Uterine smooth muscle cell (primary cell): ENCODE measurements at places on chromosomes 16 and 17. TPM values are rescaled to one million over a fixed set of nuclear protein-coding genes. Genes with fewer than 3 reads are reported as not detected.

The BCL6B gene
- total RNA-seq = 0.11 and 0.50 TPM in 2 replicates

The MBTPS1 gene
- total RNA-seq = 85.3 and 125 TPM in 2 replicates

The ABCC12 gene
- under 0.01 TPM in 1 of 2 replicates, not detected in the other for total RNA-seq

The CAPN15 gene
- 41.7 and 58.5 TPM in 2 replicates for total RNA-seq

The MYH11 gene
- under 0.01 and 0.11 TPM in 2 replicates for total RNA-seq

The SMTNL2 gene
- under 0.01 TPM in 1 of 2 replicates, not detected in the other for total RNA-seq

The ABI3 gene
- 0.11 TPM in 1 of 2 replicates, not detected in the other for total RNA-seq

The MGAT5B gene
- 0.22 and 0.25 TPM in 2 replicates for total RNA-seq

The IGF2BP1 gene
- 0.44 and 0.62 TPM in 2 replicates for total RNA-seq

The GAS2L2 gene
- total RNA-seq = under 0.01 TPM in 1 of 2 replicates, not detected in the other

The CYLD gene
- 78.8 and 88.2 TPM in 2 replicates for total RNA-seq

The FAM20A gene
- 12.2 and 26.7 TPM in 2 replicates for total RNA-seq

The MLX gene
- 39.9 and 45.2 TPM in 2 replicates for total RNA-seq

The CACNG1 gene
- total RNA-seq = not detected in 2 replicates

The C17orf50 gene
- total RNA-seq = not detected in 2 replicates

The LRRC75A gene
- 3.3 and 4.7 TPM in 2 replicates for total RNA-seq

The CNTNAP1 gene
- 45.2 and 52.4 TPM in 2 replicates for total RNA-seq

The SLFN12 gene
- total RNA-seq = 18.7 and 20.3 TPM in 2 replicates

The DYNLL2 gene
- 19.4 and 21.7 TPM in 2 replicates for total RNA-seq

The DGKE gene
- 9.5 and 9.6 TPM in 2 replicates for total RNA-seq

The CDC6 gene
- 24.0 and 41.8 TPM in 2 replicates for total RNA-seq

The TBX4 gene
- total RNA-seq = under 0.01 TPM in 1 of 2 replicates, not detected in the other

The ADAP2 gene
- 1.1 and 3.0 TPM in 2 replicates for total RNA-seq

The KRT15 gene
- total RNA-seq = 5.7 and 15.3 TPM in 2 replicates

The SULT1A2 gene
- under 0.01 TPM in 1 of 2 replicates, not detected in the other for total RNA-seq

The BAIAP3 gene
- 0.12 and 0.33 TPM in 2 replicates for total RNA-seq

The MPV17L gene
- total RNA-seq = 0.12 and 0.33 TPM in 2 replicates

The CSH1 gene
- not detected in 2 replicates for total RNA-seq

The OTOP2 gene
- total RNA-seq = not detected in 2 replicates

The PRPSAP2 gene
- 50.6 and 50.9 TPM in 2 replicates for total RNA-seq
